ENCODE measurements at places on chromosomes 11 and 22.

DNA sequence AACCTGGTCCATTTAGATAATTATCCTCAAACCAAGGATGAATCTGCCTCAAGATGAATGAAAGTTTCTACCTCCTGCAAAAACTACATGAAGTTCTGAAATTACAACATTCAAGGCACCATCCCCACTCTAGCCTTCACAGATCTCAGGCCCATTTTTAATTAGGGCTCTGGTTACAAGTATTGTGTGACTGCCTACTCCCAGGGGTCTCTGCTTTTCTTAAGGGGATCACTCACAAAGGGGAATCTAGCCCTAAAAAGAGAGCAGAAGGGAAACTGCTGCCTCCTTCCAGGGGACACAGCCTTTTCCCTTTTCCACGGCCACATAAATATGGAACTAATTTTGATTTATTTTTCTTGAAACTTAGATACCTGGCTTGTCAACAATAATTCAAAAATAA is 17.4 kb upstream of the TMEM135 start:
- no peak for DNase-seq

DNA sequence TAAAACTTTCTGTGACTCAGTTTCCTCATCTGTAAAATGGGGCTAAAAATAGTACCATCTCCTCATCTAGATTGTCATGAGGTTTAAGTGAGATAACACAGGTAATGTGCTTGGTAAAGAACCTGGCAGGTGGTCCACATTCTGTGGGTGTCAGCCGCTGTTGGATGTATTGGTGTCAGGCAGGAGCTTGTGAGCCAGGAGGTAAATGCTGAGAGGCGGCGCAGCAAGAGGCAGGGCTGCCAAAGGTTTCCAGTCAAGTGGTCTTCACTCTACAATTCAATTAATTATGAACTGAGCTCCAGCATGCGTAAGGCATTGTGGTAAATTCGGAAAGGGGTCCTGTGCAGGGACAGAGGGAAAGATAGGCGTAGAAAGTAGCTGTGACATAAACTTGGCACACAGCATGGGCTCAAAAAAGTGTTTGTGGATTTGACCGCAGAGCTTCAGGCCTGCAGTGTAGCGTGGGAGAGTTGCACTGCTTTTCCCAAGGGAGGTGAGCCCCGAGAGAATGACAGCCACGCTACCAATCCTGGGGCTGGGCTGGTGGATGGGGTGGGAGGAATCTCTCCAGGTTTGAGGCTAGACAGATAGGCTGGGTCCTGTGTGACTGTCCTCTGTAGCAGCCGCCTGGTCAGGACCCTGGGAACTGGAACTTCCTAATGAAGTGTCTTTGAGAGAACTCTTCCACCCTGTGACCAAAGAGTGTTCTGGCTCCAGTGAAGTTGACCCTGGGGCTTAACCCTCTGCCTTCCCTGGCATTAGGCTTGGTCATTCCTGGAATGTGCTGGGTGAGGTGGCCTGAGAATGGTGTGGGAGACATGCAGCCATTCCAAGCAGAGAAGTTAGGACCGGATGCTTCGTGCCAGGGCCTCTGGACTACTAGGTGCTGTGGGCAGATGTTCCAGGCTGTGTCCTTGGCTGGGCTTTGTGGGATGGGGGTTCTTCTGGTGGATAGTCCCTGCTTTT is 122.4 kb downstream of the FEZ1 start:
- DNase-seq = no peak

- no peak for DNase-seq
Measured at GRCh38 chr11:120932305-120932915, 91.5 kb upstream of the TBCEL start.

GRCh38 chr11:10659339-10660216 is 34.0 kb downstream of the IRAG1 start:
- DNase-seq = peak; percentile 28

DNA sequence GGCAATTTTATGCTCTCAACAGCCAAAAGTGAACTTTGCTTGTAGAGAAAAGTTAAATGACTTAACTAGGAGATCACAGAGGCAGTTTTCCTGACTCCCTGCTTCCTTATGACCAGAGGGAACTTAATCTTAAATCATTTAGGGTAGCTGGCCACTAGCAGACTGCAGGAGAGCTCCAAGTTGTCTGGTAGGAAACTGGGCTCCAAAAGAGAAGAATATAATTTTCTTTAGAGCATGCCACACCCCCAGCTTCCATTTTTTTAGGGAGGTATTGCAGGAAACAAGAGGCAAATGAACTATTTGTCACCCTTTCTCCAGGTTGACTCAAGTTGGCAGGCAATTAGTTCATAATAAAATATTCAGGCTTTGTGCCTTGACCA is 2.6 kb downstream of the METTL15 start:
- DNase-seq = no peak

- no peak for DNase-seq
Measured at GRCh38 chr11:8032122-8032521, 45.0 kb downstream of the EIF3F start.

DNA sequence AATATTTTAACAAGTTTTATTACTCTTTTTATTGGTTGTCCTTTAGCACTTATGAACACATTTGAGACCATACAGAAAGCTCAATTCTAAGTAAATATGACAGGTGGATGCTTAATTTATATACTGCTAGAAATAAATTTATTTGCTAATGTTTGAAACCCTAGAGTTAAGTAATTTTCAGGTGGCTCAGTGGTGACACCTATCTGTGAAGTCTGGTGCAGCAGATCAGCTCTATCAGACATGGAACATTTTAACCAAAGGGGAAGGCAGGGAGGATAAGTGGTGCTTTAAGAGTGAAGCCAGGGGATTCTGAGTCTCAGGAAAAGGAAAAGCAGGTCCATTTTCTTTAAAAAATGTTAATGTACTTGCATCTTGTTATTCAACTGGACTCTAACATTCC is 175.8 kb downstream of the DSCAML1 start:
- DNase-seq = peak; percentile 42

DNA sequence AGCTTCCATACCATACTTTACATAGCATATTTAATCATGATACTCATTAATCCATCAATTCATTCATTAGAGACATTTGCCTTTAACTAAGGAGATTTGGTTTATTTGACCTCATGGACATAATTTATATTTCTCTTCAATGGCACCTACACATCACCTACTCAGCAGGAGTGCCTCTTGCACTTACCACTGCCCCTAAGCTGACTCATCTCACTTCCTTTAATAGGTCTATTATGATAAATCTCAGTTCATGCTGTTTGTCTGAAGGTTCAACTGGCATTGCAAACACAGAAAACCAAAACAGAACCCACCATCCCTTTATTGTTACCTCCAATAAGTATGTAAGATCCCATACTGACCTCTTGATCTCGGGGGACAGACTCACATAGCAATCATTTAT is 186.7 kb downstream of the LUZP2 start:
- DNase-seq = no peak

GRCh38 chr11:134667175-134667500 is 255.1 kb upstream of the B3GAT1 start:
- DNase-seq = no peak

DNA sequence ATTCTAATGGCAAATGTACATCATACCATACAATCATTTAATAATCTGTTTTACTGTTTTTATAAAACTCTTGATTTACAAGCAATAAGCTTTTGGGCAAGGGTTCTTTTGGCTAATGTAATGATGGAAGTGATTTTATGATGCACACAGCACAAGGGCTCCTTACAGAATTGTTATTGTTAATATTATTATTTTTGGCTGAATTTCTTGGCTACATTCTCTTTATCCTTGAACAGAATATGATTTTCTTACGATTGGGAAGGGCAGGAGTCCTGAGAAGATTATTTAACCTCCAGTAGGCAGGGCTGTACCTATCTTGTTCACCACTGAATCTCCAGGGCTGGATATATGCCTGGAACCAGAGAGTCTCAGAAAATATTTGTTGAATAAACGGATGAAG is 70.4 kb upstream of the ARHGAP20 start:
- DNase-seq = no peak

DNA sequence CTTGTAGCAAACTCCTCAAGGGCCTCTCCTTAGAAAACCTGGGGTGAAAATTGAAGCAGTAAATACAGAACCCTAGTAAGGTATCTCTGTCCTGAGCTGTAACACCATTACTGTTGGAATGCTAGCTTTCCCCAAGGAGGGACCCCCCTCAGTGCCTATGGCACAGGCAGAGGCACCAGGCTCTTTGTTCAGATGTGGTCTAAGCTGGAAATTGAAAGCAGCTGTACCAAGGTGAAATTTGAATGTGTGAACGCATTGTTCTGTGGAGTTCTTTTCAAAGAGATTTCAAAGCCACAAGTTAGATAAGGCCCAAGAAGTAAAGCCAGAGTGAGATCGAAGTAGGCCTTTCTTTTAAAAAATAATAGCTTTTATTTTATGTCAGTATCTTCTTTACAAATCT is 71.9 kb upstream of the HORMAD2 start:
- DNase-seq = no peak

Data from activated T-cell treated with anti-CD3 and anti-CD28 coated beads, Interleukin-2, amount 50 U/mL, for 48 hours (primary cell).